Adrenal gland (tissue), 19 donors: ENCODE measurements at places on chromosomes 2 and 18. TPM values are rescaled to one million over a fixed set of nuclear protein-coding genes. Genes with fewer than 3 reads are reported as not detected.

DNA sequence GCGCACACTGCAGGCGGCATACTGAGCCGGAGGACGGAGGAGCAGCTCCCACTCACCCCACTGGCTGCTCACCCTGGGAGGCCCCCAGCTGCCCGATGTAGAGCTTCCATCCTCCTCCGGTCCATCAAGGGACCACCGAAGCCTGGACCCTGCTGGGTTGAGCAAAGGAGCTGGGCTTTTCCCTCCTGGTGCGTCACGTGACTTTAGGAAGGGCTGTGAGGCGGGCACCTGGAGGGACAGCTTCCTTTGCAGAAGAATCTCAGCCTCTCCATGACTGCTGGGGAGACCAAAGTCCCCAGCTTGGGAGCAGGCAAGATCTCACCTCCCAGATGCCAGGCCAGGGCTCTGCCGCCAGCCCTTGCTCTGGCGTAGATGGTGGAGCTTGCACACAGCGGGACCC, 102.7 kb downstream of the TWIST2 start:
- peak; percentile 8 for DNase-seq
- H3K36me3 ChIP-seq: no peaks in the 10 kb centered on the region
- no peaks in the 10 kb centered on the region for H3K27me3 ChIP-seq
- H3K4me1 ChIP-seq: no peaks in the 10 kb centered on the region
- no peak overlapping the region for H3K27ac ChIP-seq

GRCh38 chr18:3649135-3649632, 199.2 kb downstream of the TGIF1 start:
- no peaks in the 10 kb centered on the region for H3K36me3 ChIP-seq
- DNase-seq: no peak
- H3K27me3 ChIP-seq: no peaks in the 10 kb centered on the region
- H3K4me1 ChIP-seq: peaks cover 26% of the 10 kb centered on the region
- peak overlapping the region; percentile 74 for H3K27ac ChIP-seq

DNA sequence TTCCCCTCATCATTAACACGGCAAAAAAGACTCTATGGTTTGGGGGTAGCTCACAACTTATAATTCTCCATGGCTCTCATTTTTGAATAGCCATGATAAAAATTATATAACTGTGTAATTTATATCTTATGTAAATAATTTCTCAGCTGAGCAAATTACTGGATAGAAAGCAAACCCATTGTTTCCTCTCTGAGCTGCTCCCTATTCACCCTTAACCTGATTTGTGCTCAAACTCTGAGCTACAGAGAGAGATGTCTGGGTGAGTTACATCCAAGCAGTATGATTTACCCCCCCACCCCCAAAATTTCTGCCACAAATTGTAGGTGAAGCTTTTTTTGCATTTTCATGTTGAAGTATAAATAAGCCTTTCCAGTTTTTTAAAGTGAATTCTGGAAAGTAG, 123.7 kb downstream of the TFCP2L1 start:
- no peaks in the 10 kb centered on the region for H3K4me1 ChIP-seq
- no peak overlapping the region for H3K27ac ChIP-seq
- no peak overlapping the region for H3K4me3 ChIP-seq
- no peaks in the 10 kb centered on the region for H3K27me3 ChIP-seq
- no peaks in the 10 kb centered on the region for H3K36me3 ChIP-seq
- DNase-seq: no peak

DNA sequence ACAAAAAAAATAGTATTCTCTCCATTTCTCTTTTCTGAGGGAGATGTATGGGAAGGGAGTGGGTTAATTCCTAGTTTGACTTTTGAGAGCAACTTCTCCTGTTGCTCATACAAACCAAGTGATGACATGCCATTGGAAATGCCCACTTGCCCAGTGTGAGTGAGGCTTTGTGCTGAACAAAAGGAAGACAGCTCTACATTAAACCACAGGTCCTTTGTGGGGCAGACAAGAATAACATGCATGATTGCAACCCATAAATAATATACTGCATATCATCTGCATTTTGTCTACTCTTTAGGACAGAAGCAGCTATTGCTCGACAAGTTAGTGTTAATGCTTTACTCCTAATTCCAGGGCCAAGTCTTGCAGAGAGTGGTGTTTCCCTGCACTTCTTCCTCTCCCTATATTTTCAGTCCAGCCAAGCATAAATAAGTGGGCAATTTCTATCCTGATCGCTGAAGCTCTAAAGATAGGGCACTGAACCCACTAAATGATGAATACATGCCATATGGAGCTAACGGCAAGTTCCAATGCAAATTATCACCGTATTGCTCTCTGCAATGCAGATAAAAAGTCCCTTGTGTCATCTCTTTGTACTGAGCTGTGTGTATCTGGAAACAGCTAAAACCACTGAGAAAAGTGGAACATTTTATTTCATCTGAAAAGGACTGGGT, 19.4 kb upstream of the EHBP1 start:
- no peaks in the 10 kb centered on the region for H3K27me3 ChIP-seq
- H3K4me3 ChIP-seq: no peak overlapping the region
- no peaks in the 10 kb centered on the region for H3K36me3 ChIP-seq
- DNase-seq: no peak
- no peaks in the 10 kb centered on the region for H3K4me1 ChIP-seq
- no peak overlapping the region for H3K27ac ChIP-seq

DNA sequence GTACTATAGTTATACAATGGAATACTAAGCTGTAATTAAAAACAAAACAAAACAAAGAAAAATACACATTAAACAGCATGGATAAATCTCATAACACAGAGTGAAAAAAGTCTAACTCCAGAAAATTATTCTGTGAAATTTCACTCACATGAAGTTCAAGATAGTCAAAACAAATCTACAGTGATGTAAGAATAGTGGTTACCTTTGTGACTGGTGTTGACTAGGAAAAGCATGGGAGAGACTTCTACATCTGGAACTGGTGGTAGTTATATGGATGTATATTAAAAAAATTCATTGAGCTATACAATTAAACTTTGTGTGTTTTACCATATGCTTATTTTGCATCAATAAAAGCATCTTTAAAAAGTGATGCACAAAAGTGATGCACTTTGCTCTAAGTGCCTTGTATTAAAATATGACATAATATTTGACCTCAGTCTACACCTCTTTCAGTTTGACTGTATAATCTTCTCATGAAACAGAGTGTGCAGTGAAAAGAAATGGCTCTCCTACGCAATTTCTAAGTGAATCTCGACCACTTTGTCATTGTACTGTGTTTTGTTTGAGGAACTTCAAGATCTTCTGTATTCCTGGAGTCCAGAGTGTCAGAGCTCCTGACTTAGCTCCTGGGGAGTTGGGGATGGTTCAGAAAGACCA, 28.0 kb downstream of the STAT4 start:
- H3K36me3 ChIP-seq: no peaks in the 10 kb centered on the region
- H3K27ac ChIP-seq: no peak overlapping the region
- no peak for DNase-seq
- no peak overlapping the region for H3K4me3 ChIP-seq
- no peaks in the 10 kb centered on the region for H3K4me1 ChIP-seq

DNA sequence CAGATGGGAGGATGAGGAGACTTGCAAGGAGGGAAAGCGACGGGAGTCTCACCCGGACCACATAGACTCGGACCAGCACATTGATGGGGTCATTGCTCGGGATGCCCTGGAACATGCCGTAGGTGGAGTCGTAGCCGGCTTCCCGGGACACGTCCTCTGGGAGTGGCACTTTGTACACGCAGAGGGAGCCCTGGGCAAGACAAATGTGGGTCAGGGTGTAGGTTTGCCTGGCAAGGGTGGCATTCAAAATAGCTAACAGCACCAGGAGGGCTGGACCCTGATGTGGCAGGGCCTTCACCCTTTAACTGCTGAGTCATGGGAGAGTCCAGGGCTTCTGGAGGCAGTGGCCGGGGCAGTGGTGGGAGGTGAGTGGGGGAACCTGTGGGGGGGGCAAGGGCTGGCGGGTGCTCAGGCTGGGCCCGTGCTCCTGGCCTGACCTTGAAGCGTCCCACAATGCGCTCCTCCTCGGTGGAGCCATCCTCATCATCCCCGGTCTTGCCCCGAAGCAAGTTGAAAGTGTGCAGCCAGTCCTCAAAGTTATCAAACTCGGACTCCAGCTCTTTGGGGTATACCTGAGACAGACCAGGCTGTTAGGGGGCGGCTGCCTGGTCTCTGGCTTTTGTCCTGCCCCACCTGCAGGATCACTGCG, 11.1 kb downstream of the OTOF start:
- H3K36me3 ChIP-seq: no peaks in the 10 kb centered on the region
- no peak for DNase-seq
- no peaks in the 10 kb centered on the region for H3K27me3 ChIP-seq
- no peak overlapping the region for H3K27ac ChIP-seq

GRCh38 chr2:160367887-160368286, 125.7 kb downstream of the RBMS1 start:
- peak; percentile 43 for DNase-seq
- H3K27me3 ChIP-seq: no peaks in the 10 kb centered on the region
- H3K36me3 ChIP-seq: no peaks in the 10 kb centered on the region
- H3K4me1 ChIP-seq: peaks cover 16% of the 10 kb centered on the region
- no peak overlapping the region for H3K4me3 ChIP-seq

DNA sequence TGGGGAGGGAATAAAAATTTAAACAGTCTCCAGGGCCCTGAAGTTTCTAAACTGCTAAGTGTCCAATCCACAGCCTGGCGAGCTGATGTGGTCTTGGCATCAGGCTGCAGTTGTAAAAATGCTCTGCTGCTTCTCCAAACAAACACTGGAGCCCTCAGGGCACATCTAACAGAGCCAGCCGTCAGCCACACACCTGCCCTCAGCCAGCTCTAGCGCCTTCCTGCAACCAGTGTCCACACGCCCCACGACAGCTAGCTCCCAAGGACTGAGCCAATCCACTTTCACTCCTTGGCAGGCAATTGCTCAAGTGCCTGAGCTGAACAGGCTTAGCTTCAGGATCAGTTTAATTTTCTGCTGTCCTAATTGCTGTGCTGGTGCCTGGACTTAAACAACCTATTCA, 446.4 kb upstream of the RAB12 start:
- H3K27ac ChIP-seq: no peak overlapping the region
- DNase-seq: no peak
- no peaks in the 10 kb centered on the region for H3K4me1 ChIP-seq
- no peaks in the 10 kb centered on the region for H3K36me3 ChIP-seq
- H3K4me3 ChIP-seq: no peak overlapping the region

Gene CDH2
- 106 TPM for total RNA-seq

Gene RAMP1
- total RNA-seq: 5.0 TPM

Gene AMER3
- total RNA-seq: 0.08 TPM

Gene CCDC178
- not detected for total RNA-seq
